Anterior cingulate cortex (tissue), 58 donors: ENCODE measurements at places on chromosomes 5 and 9.

GRCh38 chr9:82949203-82949602, 113.7 kb downstream of the RASEF start:
- no peak for DNase-seq

DNA sequence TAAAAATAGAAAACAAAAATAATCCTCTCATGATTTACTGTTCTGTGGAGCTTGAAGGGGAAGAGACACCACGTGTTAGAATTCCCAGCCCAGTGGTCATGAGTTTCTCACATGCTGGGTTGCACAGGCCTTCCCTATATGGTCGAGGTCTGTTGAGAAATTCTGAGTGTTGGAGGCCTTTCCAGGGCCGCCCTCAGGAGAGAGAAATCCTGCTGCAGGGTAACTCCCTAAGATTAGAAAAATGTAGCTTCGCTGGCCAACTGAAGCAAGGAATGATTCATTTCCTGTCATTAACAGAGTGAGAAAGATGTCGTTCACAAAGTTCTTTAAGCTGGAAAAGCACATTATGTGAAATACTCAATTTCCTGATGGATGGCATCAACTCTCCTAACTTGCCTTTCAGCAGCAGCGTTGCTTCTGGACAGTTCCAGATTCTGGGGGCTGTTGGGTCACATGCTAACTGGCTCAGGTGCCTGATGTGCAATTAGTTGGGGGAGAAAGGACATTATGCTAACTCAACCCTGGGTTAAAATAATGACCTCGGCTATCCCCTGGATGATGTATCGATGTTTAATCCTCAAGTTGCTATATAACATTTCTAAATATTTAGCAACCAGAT, 104.8 kb upstream of the CD180 start:
- no peak for DNase-seq

DNA sequence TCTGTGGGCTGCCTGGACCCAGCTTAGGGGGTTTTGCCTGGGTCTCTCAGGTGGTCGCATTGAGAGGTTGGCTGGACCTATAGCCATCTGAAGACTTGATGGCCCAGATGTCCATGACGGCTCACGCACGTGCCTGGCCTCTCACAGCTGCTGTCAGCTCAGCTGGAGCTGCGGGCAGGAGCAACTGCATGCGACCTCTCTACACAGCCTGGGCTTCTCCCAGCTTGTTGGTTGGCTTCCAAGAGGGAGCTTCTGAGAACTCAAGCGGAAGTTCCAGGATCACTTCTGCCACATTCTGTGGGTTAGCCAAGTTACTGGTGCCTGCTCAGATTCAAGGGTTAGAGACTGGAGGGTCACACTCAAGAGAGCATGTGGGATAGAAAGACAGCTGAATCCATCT, 99.2 kb downstream of the DAPK1 start:
- DNase-seq, result no peak

DNA sequence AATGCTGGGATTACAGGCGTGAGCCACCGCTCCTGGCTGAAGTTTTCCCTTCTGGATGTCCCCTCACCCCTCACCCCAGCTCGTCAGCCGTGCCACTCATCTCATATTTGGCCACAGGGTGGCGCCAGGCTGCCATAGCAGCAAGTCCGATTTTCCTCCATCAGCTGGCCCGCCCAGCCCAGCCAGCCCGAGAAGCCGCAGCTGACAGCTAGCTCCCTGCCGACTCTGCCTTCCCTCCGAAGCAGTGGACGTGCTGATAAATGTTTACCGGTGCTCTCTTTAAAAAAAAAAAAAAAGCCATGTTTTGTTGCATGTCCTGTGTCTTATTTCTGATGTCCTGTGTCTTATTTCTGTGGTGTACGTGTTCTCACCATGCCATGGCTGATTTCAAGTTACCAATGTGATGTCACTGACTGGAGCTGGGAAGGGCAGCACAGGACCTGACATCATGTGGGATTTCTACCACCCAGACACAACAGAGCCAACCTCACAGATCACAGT, 58.3 kb downstream of the PFDN1 start:
- DNase-seq, result peak; percentile 93

- DNase-seq, result no peak
Measured at GRCh38 chr9:136759001-136759400, 958 bp upstream of the LCN8 start.

DNA sequence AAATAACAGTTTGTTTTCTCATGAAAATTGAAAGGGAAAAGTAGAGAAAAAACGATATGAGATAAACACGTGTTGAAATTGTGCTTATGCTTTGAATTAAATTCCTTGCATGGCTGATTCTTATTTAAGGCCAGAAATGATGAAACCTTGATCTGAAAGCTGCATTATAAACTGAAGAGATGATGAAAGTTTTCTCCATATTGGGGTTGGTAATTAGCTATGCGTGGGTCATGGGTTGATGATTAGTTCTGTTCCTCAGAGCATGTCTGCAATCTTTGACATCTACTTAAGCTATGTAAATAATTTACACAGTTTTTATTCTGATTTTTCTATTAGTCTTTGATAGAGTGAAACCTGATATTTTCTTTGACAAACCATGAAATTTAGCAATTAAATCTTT, 264.1 kb downstream of the CD180 start:
- no peak for DNase-seq

DNA sequence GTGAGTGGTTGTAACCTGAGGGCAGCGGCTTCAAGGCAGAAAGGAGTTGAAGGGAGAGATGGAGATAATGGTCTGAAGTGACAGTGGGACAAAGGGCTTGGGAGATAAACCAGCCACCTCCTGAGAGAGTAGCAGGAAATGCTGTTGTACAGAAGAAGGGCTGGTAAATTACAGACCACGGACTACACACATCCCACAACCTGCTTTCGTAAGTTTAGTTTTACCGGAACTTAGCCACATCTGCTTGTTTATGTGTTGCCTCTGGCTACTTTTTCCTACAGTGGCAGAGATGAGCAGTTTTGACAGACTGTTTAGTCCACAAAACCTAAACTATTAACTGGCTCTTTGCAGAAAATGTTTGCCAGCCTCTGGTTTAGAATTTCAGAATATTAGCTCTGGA, 269.5 kb downstream of the ARHGEF28 start:
- DNase-seq, result no peak

GRCh38 chr9:74570879-74571512, 73.9 kb downstream of the RORB start:
- no peak for DNase-seq
